Upper lobe of left lung (tissue), 6 donors: ENCODE measurements at places on chromosomes 4 and X.

DNA sequence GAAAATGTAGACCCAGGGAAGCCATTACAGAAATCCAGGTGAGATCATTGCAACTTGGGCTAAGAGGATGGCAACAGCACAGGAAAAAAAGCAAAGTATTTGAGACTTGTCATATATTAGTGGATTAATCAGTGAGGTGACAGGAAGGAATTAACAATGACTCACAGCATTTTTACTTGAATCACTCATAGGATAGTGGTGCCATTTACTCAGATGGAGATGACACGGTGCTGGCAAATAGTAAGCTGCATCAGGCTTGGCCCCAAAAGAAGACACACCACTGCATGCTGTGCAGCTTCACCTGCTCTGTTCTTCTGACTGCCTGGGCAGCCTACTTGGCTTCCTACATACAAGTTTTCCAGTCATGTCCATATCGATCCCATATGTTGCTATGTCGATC is 144.8 kb downstream of the FRYL start:
- no peaks in the 10 kb centered on the region for H3K27me3 ChIP-seq
- H3K4me3 ChIP-seq, result no peak overlapping the region
- H3K27ac ChIP-seq, result peak overlapping the region; percentile 8
- no peaks in the 10 kb centered on the region for H3K36me3 ChIP-seq
- H3K4me1 ChIP-seq, result peaks cover 22% of the 10 kb centered on the region
- DNase-seq, result no peak

DNA sequence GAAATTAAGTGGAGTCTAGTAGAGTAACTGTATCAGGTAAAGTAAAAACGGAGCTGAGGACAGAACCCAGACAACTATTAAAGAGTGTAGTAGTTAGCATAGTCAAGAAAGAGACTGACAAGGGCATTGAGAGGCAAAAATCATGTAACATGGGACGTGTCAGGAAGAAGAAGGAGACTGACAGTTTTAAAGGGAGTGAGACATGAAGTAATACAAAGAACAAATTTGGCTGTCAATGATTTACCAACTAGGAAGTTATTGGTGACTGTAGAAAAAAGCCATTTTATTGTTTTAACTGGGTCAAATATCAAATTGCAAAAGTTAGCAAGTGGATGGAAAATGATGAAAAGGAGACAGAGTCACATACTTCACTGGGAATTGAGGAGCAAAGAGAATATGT is 422.3 kb downstream of the MAPK10 start:
- no peak overlapping the region for H3K4me3 ChIP-seq
- H3K27ac ChIP-seq, result no peak overlapping the region
- DNase-seq, result no peak
- peaks cover 10% of the 10 kb centered on the region for H3K4me1 ChIP-seq

- DNase-seq, result no peak
- H3K4me3 ChIP-seq, result no peak overlapping the region
- H3K27ac ChIP-seq, result no peak overlapping the region
- no peaks in the 10 kb centered on the region for H3K27me3 ChIP-seq
- H3K4me1 ChIP-seq, result no peaks in the 10 kb centered on the region
These were observed 28.9 kb upstream of the RPS6KA6 start for GRCh38 chrX:84216881-84217280.

DNA sequence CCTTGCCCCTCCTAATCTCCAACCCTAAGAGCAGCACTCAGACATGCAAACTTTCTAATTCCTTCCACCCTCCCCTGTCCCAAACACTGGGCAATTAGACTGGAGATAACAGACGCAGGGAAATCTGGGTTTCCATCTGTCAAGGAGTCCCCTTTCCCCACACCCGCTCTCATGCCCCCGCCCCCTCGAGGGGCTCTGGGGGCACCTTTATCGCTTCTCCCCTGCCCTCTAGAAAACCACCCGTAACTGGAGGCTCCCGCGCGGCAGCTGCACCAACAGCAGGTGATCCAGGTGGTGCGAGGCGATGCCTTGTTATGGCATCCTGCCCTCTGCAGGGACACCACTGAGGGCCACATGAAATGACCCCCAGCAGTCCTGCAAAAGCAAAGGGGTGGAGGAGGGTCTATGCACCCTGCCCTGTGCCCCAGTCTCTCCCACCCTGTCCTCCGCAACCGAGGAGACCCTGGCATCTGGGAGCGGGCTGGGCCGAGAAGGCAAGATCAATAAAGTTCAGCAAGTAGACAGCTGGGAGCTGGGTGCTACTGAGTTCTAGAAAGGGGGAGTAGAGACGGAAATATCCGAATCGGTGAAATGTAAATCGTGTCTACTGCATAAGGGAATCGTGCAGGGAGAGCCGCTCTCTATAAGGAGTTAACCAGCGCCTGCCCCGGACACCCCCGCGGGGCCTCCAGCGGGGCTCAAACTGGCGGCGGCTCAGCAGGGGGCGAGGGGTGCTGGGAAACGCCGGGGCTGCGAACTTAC is 1.6 kb downstream of the KCTD8 start:
- H3K27ac ChIP-seq, result no peak overlapping the region
- no peaks in the 10 kb centered on the region for H3K36me3 ChIP-seq
- H3K27me3 ChIP-seq, result peaks cover 21% of the 10 kb centered on the region
- H3K4me1 ChIP-seq, result peaks cover 13% of the 10 kb centered on the region
- peak overlapping the region; percentile 61 for H3K4me3 ChIP-seq

DNA sequence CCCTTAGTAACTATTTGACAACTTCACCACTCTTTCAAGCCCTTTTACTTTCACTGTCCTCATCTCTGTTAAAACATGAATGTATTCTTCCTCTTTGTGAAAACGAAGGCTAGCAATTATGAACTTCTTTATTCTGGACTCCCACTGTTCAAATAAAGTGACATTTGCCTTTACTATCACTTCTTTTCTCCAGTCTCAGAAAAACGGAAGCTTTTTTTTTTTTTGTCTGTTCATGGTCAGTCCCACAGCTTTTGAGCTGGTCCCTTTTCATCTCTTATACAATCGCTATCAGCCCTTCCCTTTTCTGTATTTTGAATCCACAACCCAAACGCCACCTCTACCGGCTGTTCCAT is 327.7 kb downstream of the DKK2 start:
- H3K4me3 ChIP-seq, result no peak overlapping the region
- H3K27ac ChIP-seq, result no peak overlapping the region
- H3K36me3 ChIP-seq, result no peaks in the 10 kb centered on the region
- H3K4me1 ChIP-seq, result no peaks in the 10 kb centered on the region
- no peaks in the 10 kb centered on the region for H3K27me3 ChIP-seq
- no peak for DNase-seq

- H3K27ac ChIP-seq, result no peak overlapping the region
- H3K4me1 ChIP-seq, result no peaks in the 10 kb centered on the region
- H3K4me3 ChIP-seq, result no peak overlapping the region
- no peak for DNase-seq
- no peaks in the 10 kb centered on the region for H3K27me3 ChIP-seq
These were observed 28.8 kb upstream of the PCSK1N start for GRCh38 chrX:48864210-48864609.

DNA sequence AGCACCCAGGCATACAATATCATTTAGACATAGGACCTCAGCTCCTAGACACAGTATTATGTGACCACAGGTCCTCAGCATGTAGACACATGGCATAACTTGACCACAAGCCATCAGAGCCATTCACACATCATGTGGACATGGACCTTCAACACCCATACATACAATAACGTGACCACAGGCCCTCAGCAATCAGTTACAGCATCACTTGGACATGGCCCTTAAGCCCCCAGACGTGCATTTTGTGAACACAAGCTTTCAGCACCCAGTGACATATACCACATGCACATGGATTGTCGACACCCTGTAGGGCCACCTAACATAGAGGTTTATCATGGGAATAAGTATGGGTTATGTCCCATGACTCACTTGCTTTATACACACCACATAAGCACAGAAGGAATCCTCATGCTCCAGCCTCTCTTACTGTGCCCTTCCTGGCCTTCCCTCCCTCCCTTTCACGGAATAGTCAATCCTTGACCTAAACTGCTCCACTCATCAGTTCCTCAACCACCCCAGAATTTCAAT is 1.9 kb downstream of the TSPYL2 start:
- peaks cover 3% of the 10 kb centered on the region for H3K36me3 ChIP-seq
- no peak overlapping the region for H3K27ac ChIP-seq
- no peaks in the 10 kb centered on the region for H3K27me3 ChIP-seq
- peak overlapping the region; percentile 54 for H3K4me3 ChIP-seq
- DNase-seq, result no peak
- peaks cover 12% of the 10 kb centered on the region for H3K4me1 ChIP-seq

- H3K27me3 ChIP-seq, result no peaks in the 10 kb centered on the region
- DNase-seq, result no peak
- no peaks in the 10 kb centered on the region for H3K36me3 ChIP-seq
- H3K4me3 ChIP-seq, result no peak overlapping the region
These were observed 9.1 kb downstream of the ZCCHC4 start for GRCh38 chr4:25321703-25322102.

DNA sequence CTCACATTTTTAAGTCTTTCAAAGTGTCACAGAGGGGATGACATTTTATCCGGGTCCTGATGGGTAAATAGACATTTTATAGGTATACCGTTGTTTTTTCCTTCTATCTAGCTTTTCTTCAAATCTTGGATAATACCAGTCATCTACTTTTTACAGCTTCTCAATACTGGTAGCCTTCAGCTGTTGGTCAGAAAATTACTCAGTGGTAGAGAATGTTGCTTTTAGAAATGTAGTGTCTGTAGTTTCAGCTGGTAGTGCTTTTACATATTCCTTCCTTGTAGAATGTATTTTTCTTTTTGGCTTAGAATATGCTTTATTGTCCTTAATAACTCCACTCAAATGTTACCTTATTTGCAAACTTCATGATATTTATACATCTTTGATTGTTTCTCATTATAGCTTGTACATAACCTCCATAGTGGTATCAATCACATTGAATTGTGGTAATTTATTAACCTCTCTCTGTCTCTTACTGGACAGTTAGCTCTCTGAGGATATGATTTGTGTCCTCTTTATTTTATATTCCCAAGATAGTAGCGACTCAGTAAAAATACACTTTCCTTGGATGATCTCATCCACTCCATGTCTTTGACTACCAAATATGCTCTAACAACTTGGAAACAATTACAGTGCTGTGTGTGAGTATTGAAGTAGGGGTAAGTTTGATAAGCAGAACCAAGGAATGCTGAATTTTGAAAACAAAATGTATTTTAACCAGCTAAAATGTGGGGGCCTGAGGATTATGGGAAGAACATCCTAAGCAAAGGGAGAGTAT is 53.8 kb downstream of the RAP1GDS1 start:
- H3K36me3 ChIP-seq, result no peaks in the 10 kb centered on the region
- H3K27ac ChIP-seq, result no peak overlapping the region
- H3K4me3 ChIP-seq, result no peak overlapping the region
- no peaks in the 10 kb centered on the region for H3K27me3 ChIP-seq
- no peak for DNase-seq

- no peaks in the 10 kb centered on the region for H3K27me3 ChIP-seq
- H3K36me3 ChIP-seq, result no peaks in the 10 kb centered on the region
- no peaks in the 10 kb centered on the region for H3K4me1 ChIP-seq
- no peak overlapping the region for H3K4me3 ChIP-seq
- H3K27ac ChIP-seq, result no peak overlapping the region
These were observed 4.3 kb upstream of the RBM3 start for GRCh38 chrX:48569958-48570357.

DNA sequence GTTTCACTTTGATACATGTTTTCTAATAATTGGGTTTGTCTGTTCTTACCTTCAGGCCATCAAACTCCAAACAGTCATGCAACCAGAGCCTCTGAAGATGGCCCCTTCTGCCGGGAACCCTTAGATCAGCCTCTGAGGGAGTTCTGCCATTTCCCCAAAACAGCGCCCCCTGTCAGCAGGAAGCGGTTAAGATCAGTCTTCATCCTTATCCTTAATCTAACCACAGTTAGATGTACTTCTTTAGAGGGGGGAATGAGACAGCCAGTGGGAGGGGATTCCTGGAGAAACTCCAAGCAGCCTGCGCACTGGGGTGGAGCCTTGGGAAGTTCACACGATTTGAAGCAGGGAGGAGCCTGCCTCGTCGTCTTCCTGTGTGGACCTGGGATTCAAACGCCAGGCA is 185.4 kb downstream of the INPP4B start:
- H3K27ac ChIP-seq, result no peak overlapping the region
- H3K4me1 ChIP-seq, result no peaks in the 10 kb centered on the region
- H3K4me3 ChIP-seq, result no peak overlapping the region
- no peaks in the 10 kb centered on the region for H3K27me3 ChIP-seq
- DNase-seq, result no peak
- H3K36me3 ChIP-seq, result no peaks in the 10 kb centered on the region

- no peak overlapping the region for H3K27ac ChIP-seq
- no peaks in the 10 kb centered on the region for H3K36me3 ChIP-seq
- no peak for DNase-seq
- no peak overlapping the region for H3K4me3 ChIP-seq
- H3K4me1 ChIP-seq, result no peaks in the 10 kb centered on the region
These were observed 357.5 kb upstream of the FAM47C start for GRCh38 chrX:36650622-36651021.
